AG10803 (cell line): ENCODE measurements at places on chromosomes 5 and 9.
A peak's percentile ranks its signal among the peaks of the same experiment; 100 is the strongest.

- DNase-seq = peak; percentile 46
Measured at GRCh38 chr5:17037751-17038150, 101.7 kb upstream of the MYO10 start.

DNA sequence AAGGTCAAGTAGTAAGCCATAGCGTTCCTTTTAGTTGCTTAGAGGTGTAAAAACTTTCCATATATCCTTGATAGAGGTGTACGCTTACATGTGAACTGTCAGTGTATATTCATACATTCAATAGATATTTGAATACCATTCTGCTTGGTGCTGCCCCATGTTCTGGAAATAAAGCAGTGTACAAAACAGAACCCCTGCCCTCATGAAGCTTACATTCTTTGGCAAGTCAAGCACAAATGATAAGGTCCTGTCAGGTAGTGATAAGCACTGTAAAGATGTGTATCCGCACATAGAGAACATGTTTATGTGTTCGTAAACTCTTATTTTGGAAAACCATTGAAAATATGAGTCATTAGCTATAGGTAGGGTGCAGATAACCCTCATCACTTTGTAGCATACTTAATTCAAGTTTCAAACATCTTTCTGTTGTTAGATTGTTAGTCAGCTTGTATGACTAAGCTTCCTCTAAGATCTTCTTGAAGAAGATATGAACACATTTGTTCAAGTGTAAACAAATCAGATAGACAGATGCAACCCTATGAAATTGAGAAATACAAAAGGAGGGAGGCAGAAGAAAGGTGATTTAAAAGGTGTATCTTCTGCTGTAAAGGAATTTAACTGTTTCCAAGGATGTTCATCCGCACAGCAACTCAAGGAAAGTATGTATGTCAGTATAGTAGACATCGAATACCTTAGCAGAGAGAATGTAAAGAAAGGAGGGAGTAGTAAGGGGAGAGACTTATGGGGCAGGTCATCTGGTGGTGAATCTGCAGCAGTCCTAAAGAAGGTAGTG is 1.6 kb downstream of the GTF3C4 start:
- no peak for DNase-seq

GRCh38 chr5:173791878-173792277 is 96.3 kb upstream of the CPEB4 start:
- DNase-seq = no peak

DNA sequence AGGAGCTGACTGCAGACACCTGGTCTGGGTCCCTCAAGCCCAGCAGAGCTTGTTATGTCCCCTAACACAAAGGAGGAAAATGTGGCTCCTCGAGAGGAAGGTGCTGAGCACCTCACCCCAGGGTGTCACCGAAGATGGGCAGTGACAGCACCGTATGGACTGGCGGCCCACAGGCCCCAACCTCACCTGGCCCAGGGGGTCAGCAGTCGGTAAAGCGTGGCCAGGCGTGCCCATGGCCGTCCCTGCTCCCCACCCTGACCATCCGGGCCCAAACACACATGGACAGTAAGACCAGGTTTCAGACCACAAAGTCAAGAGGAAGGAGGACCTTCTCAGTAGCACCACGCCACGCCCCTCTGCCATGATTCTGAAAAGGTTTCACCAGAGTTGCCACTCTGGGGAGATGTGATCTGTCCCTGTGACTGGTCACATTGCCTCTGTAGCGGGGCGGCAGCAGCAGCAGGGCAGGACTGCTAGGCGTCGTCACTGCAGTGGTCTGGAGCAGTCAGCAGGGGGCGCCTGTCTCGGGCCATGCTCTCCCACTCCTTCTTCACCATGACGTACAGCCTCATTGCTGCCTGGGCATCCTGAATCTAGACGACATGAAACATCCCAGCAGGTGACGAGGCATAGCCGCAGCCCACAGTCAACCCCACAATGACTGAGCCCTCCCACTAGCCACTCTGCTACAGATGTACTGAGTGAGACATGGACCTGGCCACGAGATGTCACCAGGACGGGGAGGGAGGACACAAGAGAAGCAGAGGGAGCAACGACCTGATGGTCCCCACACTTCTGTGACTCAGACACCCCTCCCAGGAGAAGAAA is 11.1 kb downstream of the REXO4 start:
- peak; percentile 67 for DNase-seq

- peak; percentile 39 for DNase-seq
Measured at GRCh38 chr5:1808439-1808838, 7.2 kb downstream of the NDUFS6 start.

DNA sequence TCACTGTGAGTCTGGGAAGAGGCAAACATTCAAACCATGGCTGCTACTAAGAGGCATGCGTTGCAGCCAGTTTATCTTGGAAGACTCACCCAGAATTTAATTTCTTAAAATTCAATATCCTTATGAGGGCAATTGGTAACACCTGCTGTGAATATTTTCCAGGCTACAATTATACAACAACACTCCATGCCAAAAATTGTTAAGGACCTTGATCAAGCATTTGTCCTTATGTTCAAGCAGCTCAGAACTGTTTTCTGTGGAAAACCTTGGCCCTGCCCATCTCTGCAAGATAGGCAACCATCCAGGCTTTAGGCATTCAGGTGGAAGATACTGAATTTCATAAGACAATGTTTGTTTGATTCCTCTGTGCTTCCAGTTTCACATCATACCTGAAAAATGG is 327.8 kb downstream of the FBXL7 start:
- no peak for DNase-seq

DNA sequence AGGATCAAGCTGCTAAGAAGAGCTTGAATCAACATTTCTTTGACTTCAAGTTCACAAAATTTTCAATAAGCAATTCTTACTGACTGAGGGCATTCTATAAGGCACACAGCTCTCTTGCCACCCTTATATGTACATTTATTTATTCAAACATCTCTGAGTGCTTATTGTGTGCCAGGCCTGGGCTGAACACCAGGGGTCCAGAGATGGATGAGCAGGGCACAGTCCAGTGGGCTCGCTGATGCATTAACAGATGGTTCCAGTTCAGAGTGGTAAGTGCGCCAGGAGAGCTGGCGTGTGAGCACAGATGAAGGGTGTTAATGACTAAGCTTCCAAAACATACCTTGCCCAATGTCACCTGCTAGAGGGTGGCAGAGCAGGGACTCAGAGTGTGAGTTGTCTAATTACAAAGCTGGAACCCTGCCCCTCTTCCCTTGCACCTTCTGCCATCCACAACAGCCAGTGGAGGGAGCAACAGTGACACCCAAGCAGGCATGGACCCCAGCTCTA is 24.6 kb downstream of the ALG2 start:
- DNase-seq = no peak

GRCh38 chr5:82839881-82840280 is 237.3 kb downstream of the TMEM167A start:
- no peak for DNase-seq

DNA sequence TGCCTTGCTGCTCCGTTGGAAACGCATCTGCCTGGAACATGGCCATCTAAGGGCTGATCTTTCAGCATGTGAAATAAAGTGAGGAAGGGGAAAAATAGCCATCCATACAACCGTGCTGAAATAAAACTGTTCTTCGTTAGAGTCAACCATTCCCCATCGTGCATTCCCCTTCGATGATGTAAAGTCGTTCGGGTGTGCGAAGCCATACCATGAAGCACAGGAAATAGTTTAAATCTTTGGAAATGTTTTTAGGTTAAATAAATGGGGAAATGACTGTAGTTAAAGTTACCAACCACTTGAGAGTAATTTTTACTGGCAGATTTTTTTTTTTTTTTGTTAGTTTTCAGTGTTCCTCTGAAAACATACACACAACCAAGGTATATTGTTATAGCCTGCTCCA is 302.5 kb downstream of the SH3GL2 start:
- no peak for DNase-seq

- DNase-seq = peak; percentile 60
Measured at GRCh38 chr5:78221964-78222451, 72.5 kb downstream of the AP3B1 start.

GRCh38 chr9:109918339-109919163 is 138.6 kb downstream of the PALM2AKAP2 start:
- DNase-seq = no peak

- DNase-seq = no peak
Measured at GRCh38 chr5:65981548-65981947, 55.2 kb downstream of the ERBIN start.

- peak; percentile 42 for DNase-seq
Measured at GRCh38 chr9:92097997-92098482, 17.2 kb downstream of the SPTLC1 start.

- no peak for DNase-seq
Measured at GRCh38 chr9:131960311-131960710, 119.4 kb downstream of the MED27 start.

GRCh38 chr5:115977096-115977495 is 14.8 kb downstream of the LVRN start:
- no peak for DNase-seq

GRCh38 chr5:91151947-91152346 is 231.2 kb downstream of the ARRDC3 start:
- DNase-seq = peak; percentile 95

- DNase-seq = no peak
Measured at GRCh38 chr5:79842991-79843390, 148.1 kb downstream of the MTX3 start.
